ENCODE measurements at places on chromosomes 7 and 10. TPM values are rescaled to one million over a fixed set of nuclear protein-coding genes. Genes with fewer than 3 reads are reported as not detected.

Gene MRLN
- 0.35 TPM for total RNA-seq

Gene SFRP4
- total RNA-seq, result not detected

DNA sequence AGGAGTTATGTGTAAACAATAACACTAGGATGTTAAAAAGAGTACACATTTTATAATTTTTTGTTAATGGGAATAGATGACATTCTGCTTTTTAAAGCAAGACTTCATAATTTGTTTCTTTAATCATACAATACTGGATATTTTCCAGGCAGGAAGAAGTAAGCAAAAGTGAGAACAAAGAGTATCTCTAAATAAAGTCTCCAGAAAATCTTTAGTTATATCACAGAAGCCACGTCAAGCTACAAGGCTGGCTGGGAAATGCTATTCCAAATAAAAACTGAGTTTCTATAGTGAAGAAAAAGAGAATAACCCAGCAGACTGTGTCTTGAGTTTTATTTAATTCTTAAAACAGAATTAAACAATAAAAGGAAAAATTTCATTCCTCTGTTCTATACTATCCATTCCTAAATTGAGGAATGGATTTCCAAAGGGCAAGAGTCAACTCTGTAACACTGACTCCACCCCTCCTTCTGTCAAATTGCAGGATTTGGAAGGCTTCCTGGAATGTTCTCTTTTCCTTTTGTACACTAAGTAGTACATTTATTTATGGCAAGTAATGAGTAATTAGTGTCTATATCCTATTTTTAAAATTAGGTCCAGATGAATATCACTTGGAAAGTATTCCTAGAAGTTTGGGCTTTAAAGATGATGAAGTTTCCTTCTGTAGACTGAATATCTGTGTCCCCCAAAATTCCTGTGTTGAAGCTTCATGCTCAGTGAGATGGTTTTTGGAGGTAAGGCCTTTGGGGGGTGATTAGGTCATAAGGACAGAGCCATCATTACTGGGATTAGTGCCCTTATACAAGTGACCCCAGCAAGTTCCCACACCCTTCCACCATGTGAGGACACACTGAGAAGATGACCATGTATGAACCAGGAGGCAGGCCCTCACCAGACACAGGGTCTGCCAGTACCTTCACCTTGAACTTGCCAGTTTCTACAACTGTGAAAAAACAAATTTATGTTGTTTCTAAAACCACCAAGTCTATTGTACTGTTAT, 290.9 kb downstream of the CRPPA start:
- no peaks in the 10 kb centered on the region for H3K4me1 ChIP-seq
- no peaks in the 10 kb centered on the region for H3K36me3 ChIP-seq
- H3K27ac ChIP-seq, result no peak overlapping the region
- no peak overlapping the region for H3K4me3 ChIP-seq
- no peak for DNase-seq
- no peaks in the 10 kb centered on the region for H3K27me3 ChIP-seq

DNA sequence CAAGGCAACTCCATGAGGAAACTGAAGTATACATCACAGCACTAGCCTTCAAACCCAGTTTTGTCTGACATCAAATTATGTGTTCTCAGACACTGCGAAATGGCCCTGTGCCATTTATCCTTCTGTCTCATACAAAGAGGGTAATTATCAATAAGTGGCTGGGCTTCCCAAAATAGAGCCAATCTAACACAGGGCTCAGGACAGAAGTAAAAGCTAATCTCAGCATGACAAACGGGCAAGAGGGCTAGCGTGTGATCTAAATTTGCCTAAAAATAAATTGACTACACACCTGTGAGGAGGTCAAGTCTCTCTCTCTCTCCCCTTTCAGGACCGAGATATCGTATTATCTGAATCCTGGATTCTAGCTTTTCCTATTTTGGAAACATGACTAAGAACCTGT, 67.2 kb downstream of the DGKB start:
- no peak overlapping the region for H3K4me3 ChIP-seq
- no peaks in the 10 kb centered on the region for H3K27me3 ChIP-seq
- no peaks in the 10 kb centered on the region for H3K4me1 ChIP-seq
- H3K36me3 ChIP-seq, result no peaks in the 10 kb centered on the region
- no peak overlapping the region for H3K27ac ChIP-seq

DNA sequence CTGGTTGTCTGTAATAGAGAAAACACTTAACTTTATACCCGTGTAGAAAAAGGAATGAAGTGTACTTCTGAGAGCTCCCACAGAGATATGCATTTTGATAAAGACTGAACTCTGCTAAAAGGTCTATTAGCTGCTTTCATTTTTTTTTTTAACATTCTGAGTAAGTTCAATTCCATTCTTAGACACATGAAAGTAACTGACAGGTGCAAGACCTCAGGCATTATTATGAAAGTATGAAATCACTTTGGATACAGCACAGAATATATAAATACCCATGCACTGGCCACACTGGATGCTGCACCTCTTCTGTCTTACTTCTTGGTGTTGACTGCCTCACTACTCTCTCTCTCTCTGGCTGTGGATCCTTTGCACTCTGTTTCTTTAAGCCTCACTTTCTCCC, 46.2 kb downstream of the VWDE start:
- DNase-seq, result no peak
- no peak overlapping the region for H3K27ac ChIP-seq
- no peak overlapping the region for H3K4me3 ChIP-seq
- no peaks in the 10 kb centered on the region for H3K4me1 ChIP-seq
- H3K27me3 ChIP-seq, result no peaks in the 10 kb centered on the region

Gene NRG3
- total RNA-seq, result not detected

- peaks cover 36% of the 10 kb centered on the region for H3K4me1 ChIP-seq
- peaks cover 3% of the 10 kb centered on the region for H3K36me3 ChIP-seq
- H3K4me3 ChIP-seq, result peak overlapping the region; percentile 88
- DNase-seq, result peak; percentile 67
Observed at GRCh38 chr7:157139111-157139809, 534 bp downstream of the UBE3C start.

- peaks cover 2% of the 10 kb centered on the region for H3K36me3 ChIP-seq
- no peaks in the 10 kb centered on the region for H3K27me3 ChIP-seq
- H3K27ac ChIP-seq, result no peak overlapping the region
- no peak for DNase-seq
- H3K4me3 ChIP-seq, result no peak overlapping the region
- H3K4me1 ChIP-seq, result peaks cover 26% of the 10 kb centered on the region
Observed at GRCh38 chr7:127824682-127825081, 172.7 kb downstream of the SND1 start.

- H3K36me3 ChIP-seq, result no peaks in the 10 kb centered on the region
- no peak overlapping the region for H3K27ac ChIP-seq
- H3K4me3 ChIP-seq, result no peak overlapping the region
- H3K27me3 ChIP-seq, result peaks cover 55% of the 10 kb centered on the region
Observed at GRCh38 chr10:98272656-98273055, 4.7 kb upstream of the LOXL4 start.
